ENCODE measurements at places on chromosomes 16 and 17.

DNA sequence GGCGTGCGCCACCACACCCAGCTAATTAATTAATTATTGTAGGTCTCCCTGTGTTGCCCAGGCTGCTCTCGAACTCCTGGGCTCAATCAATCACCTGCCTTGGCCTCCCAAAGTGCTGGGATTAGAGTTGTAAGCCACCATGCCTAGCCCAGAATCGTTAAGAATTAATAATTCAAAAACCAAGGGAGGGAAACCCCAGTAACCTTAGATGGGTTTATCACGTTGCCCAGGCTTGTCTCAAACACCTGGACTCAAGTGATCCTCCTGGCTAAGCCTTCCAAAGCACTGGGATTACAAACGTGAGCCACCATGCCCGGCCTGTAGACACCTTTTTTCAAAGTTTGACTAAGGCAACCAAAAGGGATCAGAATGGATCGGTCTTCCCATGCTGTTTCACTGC is 21.6 kb downstream of the CD300LF start:
- DNase-seq, result no peak

- no peak for DNase-seq
These were observed 426.7 kb upstream of the SALL1 start for GRCh38 chr16:51577621-51578303.

DNA sequence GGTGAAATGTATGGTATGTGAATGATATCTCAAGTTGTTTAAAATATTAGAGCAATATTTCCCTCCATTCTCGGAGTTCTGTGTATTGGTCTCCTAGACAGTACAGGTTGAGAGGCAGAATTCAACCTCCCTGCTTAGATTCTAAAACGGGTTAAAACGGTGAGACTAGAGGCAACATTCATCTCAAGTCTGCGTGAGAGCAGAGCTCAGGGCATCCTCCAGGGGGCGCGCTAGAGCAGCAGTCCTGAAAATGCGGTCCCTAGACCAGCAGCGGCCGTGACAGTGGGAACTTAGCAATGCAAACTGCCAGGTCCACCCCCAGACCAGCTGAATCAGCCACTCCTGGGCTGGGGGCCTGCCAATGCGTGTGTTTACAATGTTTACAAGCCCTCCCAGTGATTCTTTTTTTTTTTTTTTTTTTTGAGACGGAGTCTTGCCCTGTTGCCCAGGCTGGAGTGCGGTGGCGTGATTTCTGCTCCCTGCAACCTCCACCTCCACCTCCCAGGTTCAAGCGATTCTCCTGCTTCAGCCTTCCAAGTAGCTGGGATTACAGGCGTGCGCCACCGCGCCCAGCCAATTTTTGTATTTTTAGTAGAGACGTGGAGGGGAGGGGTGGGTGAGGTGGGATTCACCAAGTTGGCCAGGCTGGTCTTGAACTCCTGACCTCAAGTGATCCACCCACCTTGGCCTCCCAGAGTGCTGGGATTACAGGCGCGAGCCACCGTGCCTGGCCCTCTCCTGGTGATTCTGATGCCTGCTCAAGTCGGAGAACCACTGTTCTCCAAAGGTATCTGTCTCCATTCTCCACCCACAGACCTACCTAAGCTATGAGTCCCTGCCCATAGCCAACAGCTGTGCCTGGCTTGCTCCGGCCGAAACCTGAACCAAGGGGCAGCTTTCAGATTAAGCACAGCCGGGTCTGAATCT is 24.2 kb downstream of the KLHL36 start:
- DNase-seq, result peak; percentile 32

- no peak for DNase-seq
These were observed 220.5 kb downstream of the C16orf78 start for GRCh38 chr16:49594153-49594552.

- DNase-seq, result peak; percentile 76
These were observed 578 bp downstream of the CCDC102A start for GRCh38 chr16:57535680-57536305.

DNA sequence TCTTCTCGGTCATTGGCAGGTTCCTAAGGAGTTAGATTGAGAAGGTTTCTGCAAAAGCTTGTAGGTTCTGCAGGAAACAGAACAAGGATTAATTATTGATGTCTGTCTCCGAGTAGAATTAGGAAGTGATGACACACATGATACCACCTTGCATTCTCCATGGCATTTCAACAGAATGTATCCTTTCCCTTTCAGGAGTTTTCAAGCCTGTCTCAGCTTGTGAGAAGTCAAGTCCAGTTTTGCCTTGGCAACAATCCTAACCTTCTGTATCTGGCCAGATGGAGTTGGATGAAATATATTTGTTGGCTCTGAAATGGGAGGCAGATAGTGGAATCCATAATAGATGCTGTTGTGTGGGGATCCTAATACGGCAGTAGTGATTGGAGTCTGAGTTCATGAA is 235.5 kb downstream of the SHISA9 start:
- DNase-seq, result no peak

DNA sequence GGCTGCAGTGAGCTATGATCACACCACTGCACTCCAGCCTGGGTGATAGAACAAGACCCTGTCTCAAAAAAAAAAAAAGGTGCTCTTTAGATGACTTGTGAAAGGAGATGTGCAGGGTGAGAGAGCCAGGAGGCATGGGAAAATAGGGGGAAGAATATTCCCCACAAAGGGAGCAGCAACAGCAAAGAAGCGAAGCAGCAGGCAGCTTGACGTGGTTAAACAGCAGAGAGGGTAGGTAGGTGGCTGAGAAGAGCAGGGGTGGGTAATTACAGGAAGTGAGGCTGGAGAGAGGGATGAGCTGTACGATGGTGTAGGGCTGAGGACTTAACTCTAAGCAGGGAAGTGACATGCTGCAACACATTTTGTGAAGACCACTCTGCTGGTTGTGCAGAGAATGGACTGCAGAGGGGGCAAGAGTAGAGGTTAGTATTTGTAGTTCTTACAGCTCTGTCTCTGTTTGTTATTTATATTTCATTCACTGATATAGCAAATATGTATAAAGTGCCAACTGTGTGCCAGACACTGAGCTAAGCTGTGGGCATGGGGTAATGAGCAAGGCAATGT is 1.6 kb downstream of the HEATR3 start:
- peak; percentile 35 for DNase-seq

DNA sequence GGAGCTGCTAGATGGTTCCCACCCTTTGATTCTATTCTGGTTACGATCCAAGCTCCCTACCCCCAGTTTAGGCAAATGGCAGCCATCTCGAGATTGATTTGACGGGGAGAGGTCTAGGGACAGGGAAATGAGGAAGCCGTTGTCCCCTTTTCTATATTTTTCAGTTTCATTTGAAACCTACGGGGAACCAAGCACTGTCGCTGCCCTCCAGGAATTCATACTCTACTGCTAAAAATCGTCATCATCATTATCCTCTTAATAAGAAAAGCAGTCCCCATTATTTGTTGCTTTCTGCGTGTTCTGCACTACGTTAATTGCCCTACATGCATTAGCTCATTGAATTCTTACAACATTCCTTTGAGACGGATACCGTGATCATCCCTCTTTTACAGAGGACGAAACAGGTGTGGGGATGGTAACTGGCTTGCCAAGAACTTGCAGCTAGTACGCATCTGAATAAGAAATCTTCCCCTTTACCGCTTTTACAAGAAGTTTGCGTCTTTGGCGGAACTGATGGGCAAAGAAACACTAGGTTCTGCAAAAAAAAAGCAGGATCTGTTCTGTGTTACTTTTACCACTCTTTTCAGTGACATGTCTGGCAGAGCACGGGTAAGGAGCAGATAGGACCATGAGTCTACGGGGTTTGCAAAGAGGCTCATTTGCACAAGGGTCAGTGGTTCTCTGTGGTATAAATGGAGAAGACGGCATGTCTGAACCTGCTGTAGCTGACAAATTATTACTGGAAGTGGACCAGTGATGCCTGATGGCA is 1.1 kb downstream of the CCP110 start:
- DNase-seq, result no peak

DNA sequence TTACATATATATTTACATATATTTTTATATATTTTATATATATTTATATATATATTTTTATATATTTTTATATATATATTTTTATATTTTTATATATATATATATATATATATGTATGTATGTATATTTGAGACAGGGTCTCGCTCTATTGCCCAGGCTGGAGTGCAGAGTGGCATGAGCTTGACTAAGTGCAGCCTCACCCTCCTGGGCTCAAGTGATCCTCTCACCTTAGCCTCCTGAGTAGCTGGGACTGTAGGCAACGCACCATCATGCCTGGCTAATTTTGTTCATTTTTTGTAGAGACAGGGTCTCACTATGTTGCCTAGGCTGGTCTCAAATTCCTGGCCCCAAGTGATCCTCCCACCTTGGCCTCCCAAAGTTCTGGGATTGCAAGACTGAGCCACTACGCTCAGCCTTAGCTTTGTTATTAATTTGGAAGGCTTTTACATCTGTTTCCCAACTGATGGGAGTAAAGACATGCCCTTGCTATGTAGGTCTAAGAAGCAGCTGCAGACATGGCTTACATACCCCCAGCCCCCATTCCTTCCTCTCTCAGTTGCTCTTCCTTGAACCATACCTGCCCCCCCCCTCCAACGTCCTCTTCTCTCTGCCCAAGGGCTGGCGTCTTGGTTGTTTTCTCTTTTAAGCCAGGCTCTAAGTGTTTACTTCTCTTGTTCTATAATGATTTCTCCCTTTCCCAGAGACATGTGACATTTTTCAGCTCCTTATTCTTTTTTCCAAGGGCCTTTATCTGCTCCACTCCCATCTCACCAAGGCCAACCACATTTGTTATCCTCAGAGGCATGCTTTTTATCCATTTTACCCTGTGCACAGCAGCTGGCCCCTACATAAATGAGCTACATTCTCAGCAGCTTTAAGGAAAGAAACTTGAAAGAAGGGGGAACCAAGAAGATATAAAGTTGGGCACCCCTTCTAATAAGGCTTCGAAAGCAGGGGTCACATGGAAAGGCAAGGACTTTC is 64.2 kb upstream of the ATF7IP2 start:
- DNase-seq, result no peak

DNA sequence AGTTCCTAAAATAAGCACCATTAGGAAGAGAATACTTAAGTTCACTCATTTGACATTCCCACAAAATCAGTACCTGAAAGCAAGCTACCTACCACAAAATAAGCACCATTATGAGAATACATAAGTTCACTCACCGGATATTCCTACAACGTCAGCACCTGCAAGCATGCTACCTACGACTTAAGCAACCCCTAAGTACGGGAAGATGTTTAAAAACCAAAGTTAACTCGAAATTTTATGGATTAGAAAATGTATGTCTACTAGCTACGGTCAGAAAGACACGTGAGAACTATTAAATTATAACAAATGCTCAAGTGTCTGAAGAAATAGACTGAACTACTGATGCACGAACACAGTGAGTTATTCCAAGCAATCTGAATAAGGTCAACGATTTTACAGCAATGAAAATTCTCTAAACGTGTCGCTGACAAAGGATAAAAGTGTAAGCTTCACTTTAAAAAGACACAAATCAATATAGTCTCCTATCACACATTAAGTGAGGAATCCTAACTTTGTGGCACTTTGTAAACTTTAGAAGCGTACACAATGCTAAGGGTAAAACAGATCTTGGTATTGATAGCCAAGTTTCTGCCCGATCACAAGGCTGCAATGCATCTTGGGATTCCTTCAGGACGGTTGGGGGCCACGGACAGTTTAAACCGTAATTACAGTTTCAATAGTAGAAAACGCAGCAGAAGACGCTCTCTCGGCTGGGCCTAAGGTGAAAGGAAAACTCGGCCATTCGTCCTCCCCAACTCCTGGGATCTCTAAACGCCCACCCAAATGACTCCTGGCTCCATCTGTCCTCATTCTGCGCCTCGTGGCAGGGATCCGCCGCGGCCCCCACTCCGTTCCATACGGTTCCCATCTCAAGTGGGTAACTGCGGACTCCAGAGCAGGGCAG is 1.3 kb downstream of the GSPT1 start:
- no peak for DNase-seq

DNA sequence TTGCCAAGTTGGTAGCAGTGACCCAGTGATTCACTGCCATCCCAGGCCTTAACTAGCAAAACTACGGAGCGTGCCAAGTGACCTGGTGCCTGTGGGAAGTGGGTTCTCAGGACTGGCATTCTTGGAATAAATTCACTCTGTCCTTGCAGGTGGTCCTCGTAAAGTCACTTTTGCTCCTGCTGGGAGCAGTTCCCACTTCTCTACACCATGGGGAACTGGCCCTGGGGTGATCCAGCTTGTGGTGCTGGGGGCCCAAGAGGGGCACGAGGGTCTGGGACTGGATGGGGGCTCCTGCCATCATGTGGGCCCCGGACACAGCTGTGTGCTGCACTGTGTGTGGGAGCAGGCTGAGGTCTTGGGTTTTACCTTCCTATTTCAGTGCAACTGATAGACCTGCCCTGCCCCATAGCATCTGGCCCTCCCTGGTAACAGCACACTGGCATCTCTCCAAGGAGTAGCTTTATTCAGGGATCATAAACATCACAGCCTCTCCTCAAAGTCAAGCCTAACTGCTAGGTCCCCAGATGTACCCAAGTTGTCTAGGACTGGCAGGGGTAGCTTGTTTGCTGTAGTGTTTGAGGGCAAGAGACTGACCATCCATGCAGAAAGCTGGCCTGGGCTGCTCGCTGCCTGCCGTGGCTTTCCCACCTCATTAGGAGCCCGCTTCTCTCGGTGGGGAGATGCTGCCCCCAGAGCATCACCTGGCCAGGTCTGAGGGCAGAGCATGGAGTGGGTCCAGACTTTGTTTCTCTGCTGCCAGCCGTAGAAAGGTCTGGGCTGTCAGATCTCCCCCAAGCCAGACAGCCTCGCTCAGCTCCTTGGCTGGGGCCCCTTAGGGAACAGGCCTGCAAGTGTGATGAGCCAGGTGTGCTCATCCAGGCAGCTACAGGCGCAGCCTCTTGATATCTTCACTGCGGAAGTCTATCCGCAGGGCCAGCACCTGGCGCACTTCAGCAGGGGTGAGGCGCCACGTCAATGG is 26.0 kb downstream of the FCSK start:
- DNase-seq, result no peak

DNA sequence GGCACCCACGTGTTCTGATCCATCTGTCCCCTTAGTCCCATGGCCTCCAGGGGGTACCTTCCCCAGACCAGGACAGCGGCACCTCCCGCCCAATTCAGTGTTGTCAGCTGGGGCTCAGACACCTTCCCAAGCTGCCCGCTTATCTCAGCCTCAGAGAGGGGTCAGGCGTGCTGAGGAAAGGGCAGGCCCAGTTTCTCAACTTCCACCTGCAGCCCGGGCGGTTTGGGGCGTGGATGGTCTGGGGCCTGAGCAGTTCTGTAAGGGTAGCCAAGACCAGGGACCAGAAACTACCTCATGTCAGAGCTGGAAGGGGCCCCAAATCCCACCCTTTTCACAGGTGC is 5.1 kb downstream of the PLCD3 start:
- DNase-seq, result no peak

- no peak for DNase-seq
These were observed 34.1 kb downstream of the TK2 start for GRCh38 chr16:66515596-66516508.

GRCh38 chr16:57764341-57765159 is 29.0 kb downstream of the KATNB1 start:
- DNase-seq, result peak; percentile 49

Measured in amniotic stem cell (primary cell).